Amniotic epithelial cell (primary cell): ENCODE measurements at places on chromosomes 4 and X.

DNA sequence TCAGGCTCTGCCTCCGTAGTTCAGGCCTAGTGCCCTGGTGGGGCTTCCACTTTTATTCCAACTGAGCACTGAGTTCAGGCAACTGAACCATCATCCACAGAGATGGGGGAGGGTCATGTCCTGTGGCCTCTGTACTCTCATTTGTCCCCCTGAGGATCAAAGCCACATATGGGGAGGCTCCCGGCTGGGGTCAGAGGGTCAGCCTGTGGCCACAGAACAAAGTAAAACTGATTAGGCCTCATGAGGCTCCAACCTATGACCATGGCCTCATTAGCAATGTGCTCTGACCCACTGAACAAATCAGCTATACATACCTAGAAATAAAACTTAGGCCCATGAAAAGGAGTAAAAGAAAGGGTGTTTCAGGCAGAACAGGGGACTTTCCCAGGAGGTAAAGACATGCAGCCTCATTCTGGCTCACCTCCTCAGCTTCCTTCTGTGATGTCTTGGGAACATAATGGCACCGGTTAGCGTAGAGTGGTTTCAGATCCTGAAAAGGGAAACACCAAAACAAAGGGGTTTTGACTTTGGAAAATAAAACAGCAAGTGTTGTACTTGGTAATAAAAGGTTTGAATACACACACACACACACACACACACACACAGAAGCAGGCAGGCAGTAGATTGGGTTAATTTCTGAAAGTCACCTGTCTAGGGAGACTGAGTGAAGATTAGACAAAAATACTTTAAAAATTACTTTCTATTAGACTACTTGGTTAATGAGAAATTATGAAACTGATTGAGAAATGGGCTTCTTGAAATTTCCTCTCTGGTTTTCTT is 24.3 kb downstream of the TMEM255A start:
- no peak for DNase-seq

- peak; percentile 44 for DNase-seq
Measured at GRCh38 chr4:14524276-14524675, 478.0 kb upstream of the CPEB2 start.

- DNase-seq, result no peak
Measured at GRCh38 chrX:153848325-153848724, 18.0 kb upstream of the PDZD4 start.

- DNase-seq, result no peak
Measured at GRCh38 chr4:142473960-142474338, 372.2 kb downstream of the INPP4B start.

DNA sequence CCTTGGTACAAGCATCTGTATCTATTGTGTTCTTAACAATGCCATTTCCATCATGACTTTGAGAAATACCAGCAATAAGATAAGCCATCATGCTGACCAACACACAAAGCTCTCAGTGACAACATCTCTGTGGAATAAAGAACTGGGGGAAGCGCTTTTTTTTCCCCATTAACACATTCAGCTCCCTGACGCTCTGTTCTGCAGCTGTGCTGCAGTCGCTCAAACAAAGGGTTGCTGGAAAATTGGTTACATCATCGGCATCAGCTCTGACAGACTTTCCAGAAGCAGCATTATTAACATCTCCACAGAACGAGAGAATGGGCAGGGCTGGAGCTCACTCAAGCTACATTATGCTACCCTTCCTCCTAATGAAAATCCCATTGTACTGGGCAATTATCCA is 39.9 kb downstream of the DCX start:
- DNase-seq, result no peak

DNA sequence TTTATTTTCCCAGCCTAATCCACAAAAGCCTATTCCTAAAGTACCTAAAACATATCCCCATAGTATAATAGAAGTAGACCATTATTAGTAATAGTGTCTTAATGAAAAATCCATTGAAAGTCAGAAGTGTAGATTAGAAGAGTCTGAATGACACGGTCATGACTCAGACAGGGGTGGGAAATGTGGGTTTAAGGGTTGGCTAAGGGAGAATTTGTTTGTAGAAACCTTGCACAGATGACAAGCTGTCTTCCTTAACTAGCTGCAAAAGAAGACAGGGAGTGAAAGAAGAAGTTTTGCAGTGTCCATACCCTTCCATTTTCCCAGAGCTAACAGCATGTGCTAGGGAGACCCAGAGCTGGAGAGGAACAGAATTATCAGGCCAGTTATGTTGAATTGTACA is 242.7 kb upstream of the ETNPPL start:
- DNase-seq, result peak; percentile 81

GRCh38 chr4:126547352-126547751 is 1085.4 kb upstream of the INTU start:
- DNase-seq, result no peak

DNA sequence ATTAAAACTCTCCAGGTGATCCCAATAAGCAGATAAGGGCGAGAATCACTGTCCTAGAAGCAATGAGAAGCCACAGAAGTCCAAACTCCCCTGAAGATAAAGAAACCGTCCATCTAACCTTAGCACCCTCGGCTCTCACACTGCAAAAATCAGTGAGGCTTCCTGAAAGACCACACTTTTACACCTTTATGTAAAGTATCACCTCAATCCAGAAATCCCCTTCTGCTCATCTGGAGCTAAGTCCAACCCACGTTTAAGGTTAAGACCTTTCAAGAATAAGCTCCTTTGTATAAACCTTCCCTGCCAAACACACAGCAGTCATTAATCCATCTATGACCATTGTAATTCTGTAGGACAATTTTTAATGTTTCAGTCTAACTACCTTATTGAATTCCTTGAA is 41.7 kb downstream of the LIN54 start:
- no peak for DNase-seq

DNA sequence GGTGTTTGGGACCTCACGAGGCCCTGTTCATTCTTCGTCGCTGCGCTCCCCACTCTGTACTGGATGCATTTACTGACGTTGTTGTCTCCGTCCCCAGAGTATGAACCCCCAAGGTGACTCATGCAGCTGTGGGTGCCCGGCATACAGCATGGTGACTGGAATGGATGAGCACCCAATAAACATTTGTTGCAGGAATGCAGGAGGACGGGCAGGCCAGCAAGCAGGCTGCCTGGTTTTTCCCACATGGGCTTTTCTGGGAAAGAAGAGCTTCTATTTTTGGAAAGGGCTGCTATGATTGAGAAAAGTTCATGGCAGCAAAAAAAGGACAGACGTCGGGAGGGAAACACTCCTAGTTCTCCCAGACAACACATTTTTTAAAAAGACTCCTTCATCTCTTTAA is 893 bp upstream of the SOD3 start:
- DNase-seq, result peak; percentile 24

DNA sequence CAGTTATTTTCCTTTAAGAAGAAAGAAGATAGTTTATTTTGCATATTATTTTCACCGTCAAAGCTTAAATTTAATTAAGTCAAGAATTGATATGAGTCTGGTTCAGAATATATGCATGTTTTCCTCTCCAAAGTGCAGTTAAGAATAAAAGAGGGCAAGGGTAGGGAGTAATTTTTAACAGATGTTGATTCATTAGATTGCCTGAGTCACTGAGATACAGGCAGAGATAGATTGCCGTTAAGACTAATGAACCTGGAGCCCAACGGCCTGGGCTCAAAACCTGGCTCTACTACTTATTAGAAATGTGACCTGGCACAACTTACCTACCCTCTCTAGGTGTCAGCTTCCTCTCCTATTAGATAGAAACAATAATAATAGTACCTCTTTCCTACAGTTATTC is 1037.4 kb upstream of the PABPC4L start:
- DNase-seq, result peak; percentile 7

- DNase-seq, result no peak
Measured at GRCh38 chrX:31092476-31092875, 20.6 kb upstream of the FTHL17 start.

DNA sequence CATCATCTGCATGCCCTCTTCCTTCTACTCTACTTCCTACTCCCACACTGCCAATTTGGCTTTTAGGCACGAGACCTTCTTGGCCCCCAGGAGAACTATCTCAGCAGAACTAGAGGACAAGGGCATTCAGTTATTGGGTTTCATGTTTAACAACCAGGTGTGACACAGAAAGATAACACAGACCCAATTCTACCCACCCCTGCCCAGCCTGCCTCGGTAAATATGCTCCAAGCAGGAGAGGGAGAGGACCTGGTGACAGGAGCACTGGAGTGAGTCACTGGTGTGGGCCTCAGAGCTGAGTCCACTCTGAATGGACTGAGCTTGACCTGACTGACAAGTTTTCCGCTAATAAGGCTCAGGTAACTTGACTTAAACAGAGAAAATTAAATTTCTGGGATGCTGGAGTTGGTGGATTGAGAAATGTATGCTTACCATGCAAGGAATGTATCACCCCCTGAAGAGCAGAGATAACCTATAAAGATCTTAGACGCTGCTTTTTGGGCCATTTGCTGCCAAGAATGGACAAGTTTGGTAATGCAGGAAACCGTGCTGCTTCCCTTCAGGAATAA is 52.5 kb downstream of the CASP3 start:
- peak; percentile 8 for DNase-seq

DNA sequence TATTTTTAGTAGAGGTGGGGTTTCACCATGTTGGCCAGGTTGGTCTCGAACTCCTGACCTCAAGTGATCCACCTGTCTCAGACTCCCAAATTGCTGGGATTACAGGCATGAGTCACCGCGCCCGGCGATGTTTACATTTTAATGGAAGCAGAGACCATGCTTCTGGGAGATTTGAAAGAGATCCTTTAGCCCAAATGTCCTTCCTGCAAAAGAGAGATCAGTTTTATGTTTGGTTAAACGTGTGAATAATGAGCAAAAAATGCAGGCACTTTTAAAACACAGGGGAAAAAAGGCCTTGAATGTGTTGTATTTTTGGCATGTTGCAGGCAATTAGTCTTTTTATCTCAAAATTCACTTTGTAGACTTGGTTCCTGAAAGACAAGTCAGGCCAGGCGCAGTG is 95.8 kb upstream of the ELOVL6 start:
- DNase-seq, result peak; percentile 56

DNA sequence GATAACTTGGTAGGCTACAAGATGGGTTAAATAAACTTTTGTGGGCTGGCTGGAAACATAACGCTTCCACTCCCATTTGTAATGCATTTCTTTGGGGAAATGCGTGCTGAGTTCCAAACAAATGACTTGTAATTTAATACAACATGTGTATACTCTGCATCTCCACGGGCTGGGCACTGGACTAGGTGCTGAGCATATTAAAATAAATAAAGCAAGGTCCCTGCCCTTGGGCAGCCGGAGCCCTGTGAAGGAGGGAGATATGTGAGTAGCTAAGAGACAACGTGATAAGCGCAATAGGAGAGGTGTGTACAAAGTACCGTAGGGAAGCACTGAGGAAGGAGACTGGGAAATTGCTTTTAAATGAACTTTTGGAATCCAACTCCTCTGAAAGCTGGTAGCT is 147.2 kb upstream of the RBPJ start:
- DNase-seq, result peak; percentile 36

- no peak for DNase-seq
Measured at GRCh38 chr4:153485860-153486259, 19.7 kb downstream of the TMEM131L start.

DNA sequence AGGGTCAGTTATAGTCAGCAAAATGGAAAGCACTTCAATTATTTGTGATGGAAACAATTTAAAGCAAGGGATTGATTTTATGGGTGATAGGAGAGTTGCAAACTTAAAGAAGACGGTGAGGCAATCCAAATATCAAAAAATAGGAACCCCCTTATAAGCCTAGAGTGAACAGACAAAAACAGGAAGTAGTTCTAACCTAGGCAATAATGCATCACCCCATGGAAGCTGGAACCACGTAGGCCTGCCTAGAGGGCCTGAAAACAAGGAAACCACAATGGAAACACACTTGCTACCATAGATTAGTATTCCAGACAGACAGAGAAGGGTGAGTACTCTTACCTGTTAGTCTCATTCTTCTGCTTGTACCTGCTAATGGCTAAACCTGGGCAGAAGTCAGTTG is 13.5 kb upstream of the GK2 start:
- no peak for DNase-seq

DNA sequence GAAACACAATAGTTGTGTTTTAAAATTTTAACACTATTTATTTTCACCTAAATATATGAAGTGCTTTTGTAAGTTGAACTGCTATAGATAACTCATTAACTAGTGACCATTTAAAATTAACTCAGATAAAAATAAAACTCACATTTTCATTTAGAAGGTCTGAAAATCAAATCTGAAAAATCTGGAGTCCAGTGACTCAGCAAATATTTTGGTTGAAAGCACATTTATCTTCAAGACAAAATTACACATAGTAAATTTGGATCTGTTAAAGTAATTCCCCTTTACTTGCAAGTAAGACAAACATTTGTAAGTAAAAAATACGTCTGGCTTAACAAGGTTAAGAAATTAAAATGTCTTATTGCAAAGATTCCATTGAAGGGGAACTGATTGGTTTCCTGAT is 589.1 kb downstream of the TRIML1 start:
- DNase-seq, result peak; percentile 6

- peak; percentile 69 for DNase-seq
Measured at GRCh38 chr4:74675673-74676279, 118.5 kb downstream of the BTC start.

DNA sequence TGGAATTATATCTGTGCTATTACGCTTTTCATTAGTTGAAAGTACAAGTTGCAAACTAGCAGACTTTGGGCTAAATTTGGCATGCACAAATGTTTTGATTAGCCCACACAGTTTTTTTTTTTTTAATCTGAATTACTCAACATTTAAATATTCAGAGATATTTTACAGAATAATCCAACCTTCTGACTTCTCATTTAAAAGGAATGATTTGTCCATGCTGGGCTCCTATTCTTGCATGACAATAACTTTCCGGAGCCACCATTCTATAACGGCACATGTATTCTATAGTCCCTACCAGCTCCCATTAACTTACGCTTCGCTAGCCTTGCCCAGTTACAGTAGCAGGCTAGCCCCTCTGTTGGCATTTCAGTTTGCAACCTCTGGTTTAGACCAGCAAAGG is 219.3 kb upstream of the FTHL17 start:
- no peak for DNase-seq

- DNase-seq, result no peak
Measured at GRCh38 chr4:12472087-12472486, 1012.1 kb downstream of the RAB28 start.

DNA sequence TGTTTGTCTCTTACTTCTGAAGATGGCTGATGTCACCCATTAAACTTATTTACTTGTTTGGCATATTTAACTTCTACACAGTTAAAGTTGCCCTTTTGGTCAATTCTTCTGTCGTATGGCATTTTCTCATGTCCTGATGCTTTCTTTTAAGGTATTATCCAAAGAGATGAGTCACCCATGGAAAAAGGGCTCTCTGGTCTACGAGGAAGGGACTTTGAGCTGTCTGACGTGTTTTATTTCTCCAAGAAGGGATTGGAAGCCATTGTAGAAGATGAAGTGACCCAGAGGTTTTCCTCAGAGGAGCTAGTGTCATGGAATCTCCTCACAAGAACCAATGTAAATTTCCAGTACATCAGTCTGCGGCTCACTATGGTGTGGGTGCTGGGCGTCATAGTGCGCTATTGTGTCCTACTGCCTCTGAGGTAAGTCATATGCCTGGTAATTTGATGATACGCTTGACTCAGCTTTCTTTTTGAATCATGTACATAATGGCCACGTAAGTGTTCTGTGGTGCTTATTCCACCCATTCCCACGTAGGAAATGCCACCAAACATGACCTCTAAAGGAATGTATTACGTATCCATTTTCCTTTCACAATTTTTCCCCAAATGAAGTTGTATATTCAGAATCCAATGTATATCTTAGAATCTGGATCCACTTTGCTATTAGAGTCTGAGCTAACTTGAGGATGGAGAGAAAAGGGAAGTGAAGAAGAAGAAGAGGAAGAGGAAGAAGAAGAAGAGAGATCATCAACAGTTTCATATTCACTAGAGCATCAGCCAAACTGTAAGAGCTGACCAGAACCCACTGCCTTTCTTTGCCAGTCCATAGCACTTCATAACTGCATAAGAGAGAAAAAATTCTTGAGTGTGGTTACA is 45.7 kb downstream of the GPAT3 start:
- no peak for DNase-seq
